ENCODE measurements at places on chromosomes 5 and 9. TPM values are rescaled to one million over a fixed set of nuclear protein-coding genes. Genes with fewer than 3 reads are reported as not detected.
A peak's percentile ranks its signal among the peaks of the same experiment; 100 is the strongest.

DNA sequence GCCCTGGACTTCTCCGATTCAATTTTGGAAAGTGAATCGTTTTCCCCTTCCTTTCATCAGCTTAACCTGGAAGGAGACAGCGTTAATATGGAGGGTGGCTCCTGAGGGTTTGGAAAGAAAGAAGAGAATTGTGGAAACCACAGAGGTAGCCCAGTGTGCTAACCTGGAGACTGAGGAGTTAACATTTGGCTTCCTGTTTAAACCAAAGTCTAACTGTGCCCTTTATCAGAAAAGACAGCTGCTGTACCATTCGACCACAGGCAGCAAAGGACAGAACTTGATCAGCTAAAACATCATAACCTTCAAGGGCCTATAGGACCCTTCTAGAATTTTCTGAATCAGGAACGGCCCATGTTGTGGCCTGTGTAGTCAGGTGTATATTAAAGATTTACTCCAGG, 735 bp downstream of the IDNK start:
- peak overlapping the region; percentile 89 for H3K27ac ChIP-seq
- H3K27me3 ChIP-seq, result no peaks in the 10 kb centered on the region
- no peak for DNase-seq
- no peaks in the 10 kb centered on the region for H3K36me3 ChIP-seq

DNA sequence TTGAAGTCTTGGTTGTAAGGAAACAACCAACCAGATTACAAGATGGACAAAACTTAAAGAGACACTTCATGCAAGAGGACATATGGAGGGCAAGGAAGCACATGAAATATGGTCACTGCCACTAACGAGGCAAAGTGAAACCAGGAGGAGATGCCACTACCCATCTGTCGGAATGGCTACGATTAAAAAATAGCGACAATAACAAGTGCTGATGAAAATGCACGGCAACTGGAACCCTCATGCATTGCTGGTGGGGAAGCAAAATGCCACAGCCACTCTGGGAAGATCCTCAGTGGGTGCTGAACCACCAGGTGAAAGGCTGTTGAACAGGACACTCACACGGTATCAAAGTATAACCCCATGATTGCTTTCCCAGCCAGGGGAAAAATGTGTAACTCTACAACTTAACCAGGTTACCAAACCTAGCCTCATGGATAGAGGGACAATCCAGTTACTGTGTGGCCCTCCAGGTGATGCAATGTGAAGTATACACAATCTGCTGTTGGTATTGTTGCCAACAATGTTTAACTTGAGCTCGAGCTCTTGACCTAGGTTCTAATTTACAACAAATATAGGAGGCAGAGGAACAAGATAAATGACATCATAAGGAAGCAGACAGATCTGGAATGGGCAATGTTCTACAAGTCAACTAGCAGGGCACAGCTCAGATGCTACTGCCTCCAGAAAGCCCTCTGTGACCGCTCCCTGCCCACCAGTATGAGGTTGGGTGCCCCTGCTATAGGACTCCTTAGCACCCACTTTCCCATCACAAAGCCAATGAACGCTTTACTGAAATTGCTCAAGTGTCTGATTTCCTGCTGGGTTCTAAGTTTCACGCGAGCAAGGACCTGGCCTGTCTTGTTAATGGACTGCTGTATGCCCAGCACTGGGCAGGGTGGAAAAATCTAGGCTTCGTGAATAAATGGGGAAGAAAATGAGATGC, 25.8 kb downstream of the SH3PXD2B start:
- no peak for DNase-seq
- H3K27ac ChIP-seq, result peak overlapping the region; percentile 72
- H3K4me3 ChIP-seq, result no peak overlapping the region
- H3K36me3 ChIP-seq, result no peaks in the 10 kb centered on the region

- no peak overlapping the region for H3K27ac ChIP-seq
- no peak overlapping the region for H3K4me3 ChIP-seq
- H3K4me1 ChIP-seq, result peaks cover 35% of the 10 kb centered on the region
- no peak for DNase-seq
- no peaks in the 10 kb centered on the region for H3K27me3 ChIP-seq
Observed at GRCh38 chr5:14179446-14179845, 36.3 kb downstream of the TRIO start.

DNA sequence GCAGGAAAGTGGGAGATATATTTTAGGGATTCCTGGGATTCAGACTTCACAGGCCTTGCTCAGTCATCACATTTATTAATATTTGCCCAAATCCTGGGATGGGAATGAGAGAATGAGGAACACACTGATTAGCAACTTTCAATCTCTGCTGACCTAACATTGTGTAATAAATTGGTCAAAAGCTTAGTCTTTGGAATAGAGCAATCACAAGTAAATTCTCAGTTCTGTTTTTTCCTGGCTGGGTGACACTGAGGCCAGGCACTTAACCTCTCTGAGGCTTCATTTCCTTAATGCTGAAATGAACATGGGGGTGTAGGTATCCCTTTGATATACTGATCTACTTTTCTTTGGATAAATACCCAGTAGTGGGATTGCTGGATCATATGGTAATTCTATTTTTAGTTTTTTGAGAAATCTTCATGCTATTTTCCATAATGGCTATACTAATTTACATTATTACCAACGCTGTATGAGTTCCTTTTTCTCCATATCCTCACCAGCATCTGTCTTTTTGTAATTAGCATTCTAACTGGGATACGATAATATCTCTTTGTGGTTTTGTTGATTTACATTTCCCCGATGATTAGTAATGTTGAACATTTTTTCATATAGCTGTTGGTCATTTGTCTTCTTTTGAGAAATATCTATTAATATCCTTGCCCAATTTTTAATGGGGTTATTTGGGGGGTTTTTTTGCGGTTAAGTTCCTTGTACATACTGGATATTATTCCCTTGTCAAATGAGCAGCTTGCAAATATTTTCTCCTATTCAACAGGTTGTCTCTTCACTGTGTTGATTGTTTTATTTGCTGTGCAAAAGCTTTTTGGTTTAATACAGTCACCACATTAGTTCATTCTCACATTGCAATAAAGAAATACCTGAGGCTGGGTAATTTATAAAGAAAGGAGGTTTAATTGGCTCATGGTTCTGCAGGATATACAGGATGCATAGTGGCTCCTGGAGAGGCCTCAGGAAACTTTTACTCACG, 36.8 kb upstream of the NIPBL start:
- H3K36me3 ChIP-seq, result no peaks in the 10 kb centered on the region
- H3K4me3 ChIP-seq, result no peak overlapping the region
- H3K27me3 ChIP-seq, result no peaks in the 10 kb centered on the region
- H3K27ac ChIP-seq, result no peak overlapping the region

DNA sequence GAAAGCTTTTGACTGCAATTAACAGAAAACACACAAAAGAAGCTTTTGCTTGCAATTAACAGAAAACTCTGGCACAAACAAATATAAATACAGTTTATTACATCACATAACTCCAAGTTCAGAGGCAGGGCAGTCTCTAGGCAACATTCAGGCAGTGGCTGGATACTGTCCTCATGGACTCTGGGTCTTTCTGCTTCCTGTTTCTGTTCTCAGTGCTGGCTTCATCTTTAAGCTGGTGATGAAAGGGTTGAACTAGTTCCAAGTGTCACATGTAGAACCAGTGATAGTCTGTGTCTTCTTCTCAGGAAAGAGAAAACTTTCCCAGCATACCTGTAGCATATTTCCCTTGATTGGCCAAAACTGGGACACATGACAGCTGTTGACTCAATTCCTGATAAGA, 222.6 kb upstream of the GLRA1 start:
- H3K36me3 ChIP-seq, result no peaks in the 10 kb centered on the region
- H3K27ac ChIP-seq, result no peak overlapping the region
- no peak for DNase-seq
- H3K4me3 ChIP-seq, result no peak overlapping the region

DNA sequence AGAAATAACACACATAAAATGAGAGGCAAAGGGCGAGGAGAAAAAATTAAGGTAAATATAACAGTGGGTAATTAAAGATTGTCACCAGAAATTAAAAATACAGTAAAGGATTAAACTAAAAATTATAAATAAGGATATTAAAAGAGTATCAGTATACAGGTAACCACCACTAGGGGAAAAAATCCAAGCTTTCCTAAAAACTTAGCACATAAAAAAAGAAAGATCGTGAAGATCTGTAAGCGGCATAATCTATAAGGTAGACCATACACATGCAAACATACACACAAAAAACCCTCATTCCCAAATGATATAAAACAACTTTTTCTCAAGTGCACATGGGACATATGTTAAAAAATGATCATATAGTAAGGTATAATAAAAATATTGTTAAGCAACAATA, 577.3 kb upstream of the NUDT12 start:
- H3K27me3 ChIP-seq, result no peaks in the 10 kb centered on the region
- no peak overlapping the region for H3K4me3 ChIP-seq
- H3K36me3 ChIP-seq, result no peaks in the 10 kb centered on the region
- no peaks in the 10 kb centered on the region for H3K4me1 ChIP-seq
- H3K27ac ChIP-seq, result no peak overlapping the region
- no peak for DNase-seq

- H3K36me3 ChIP-seq, result no peaks in the 10 kb centered on the region
- no peak overlapping the region for H3K27ac ChIP-seq
- DNase-seq, result no peak
Observed at GRCh38 chr9:104412238-104412637, 91.8 kb upstream of the OR13F1 start.

GRCh38 chr5:160744268-160745101, 107.5 kb downstream of the ATP10B start:
- H3K27me3 ChIP-seq, result no peaks in the 10 kb centered on the region
- no peaks in the 10 kb centered on the region for H3K36me3 ChIP-seq
- H3K27ac ChIP-seq, result no peak overlapping the region
- DNase-seq, result no peak
- no peaks in the 10 kb centered on the region for H3K4me1 ChIP-seq

DNA sequence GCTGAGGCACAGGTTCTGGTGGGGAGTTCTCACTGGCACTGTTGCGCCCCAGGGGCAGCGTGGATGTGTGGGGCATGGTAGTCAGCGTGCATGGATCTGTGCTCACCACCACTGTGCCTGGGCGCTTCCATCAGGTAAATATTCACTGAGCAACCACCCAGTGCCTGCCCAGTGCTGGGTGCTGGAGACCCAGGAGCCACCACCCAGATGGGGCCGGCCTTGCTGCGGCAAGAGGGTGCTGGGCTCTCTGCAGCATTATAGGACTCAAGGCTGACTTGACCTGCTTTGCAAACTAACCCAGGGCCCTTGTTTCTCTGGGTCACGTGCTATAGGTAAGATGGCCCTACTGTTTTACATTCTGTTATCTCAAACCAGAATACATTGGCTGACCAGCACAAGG, 60.5 kb downstream of the DAP start:
- H3K27me3 ChIP-seq, result no peaks in the 10 kb centered on the region
- no peak overlapping the region for H3K27ac ChIP-seq
- DNase-seq, result no peak
- no peak overlapping the region for H3K4me3 ChIP-seq
- H3K4me1 ChIP-seq, result peaks cover 17% of the 10 kb centered on the region
- no peaks in the 10 kb centered on the region for H3K36me3 ChIP-seq

The SHOC1 gene
- total RNA-seq, result not detected

The AQP7 gene
- total RNA-seq, result 3.8 TPM

The CSF1R gene
- 7.6 TPM for total RNA-seq

The FOXD4L4 gene
- 0.20 TPM for total RNA-seq
